CD4-positive, alpha-beta T cell treated with Interleukin-15 for 1 hour (primary cell): ENCODE measurements at places on chromosomes 4 and X.
A peak's percentile ranks its signal among the peaks of the same experiment; 100 is the strongest.

GRCh38 chr4:25727711-25728493 lies 72.3 kb downstream of the SLC34A2 start:
- no peak for DNase-seq

GRCh38 chr4:168646001-168646768 lies 149.3 kb downstream of the PALLD start:
- no peak for DNase-seq

DNA sequence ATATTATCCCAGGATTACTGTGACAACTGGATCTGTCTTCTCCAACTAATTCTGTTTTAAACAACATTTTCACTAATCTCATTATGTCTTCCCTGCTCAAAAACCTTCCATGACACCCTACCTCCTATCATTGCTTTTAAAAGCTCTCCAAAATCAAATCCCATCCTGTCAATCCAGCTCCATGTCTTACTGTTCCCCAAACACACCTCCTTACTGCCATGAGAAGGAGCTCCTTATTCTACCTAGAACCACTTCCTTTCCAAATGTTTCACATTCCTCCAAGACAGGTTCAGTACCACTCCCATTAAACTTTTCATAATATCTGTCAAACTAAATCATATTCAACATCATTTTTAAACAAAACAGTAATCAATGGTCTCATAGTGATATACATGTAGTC lies 66.9 kb upstream of the WDR17 start:
- no peak for DNase-seq

GRCh38 chr4:171288816-171289432 lies 524.3 kb upstream of the GALNTL6 start:
- DNase-seq: no peak

DNA sequence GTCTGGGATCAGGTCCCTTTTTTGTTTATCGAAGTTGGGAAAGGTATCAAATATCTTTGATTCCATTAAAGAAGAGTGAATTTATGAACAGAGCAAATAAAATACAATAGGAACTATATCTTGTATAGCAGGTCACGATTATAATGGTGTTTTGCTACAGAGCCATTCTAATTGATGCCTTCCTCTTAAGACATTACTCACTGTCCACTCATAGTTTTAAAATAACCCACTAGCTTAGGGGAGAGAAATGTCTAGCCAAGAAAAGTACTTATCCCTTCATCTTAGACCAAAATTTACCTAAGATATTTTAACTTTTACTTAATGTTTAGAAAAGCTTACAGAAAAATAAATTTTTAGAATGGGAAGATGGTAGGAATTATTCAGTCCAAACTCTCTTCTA lies 112.0 kb upstream of the PABPC4L start:
- no peak for DNase-seq

- no peak for DNase-seq
These were observed 27.1 kb downstream of the FHIP1A start for GRCh38 chr4:151436093-151436518.

DNA sequence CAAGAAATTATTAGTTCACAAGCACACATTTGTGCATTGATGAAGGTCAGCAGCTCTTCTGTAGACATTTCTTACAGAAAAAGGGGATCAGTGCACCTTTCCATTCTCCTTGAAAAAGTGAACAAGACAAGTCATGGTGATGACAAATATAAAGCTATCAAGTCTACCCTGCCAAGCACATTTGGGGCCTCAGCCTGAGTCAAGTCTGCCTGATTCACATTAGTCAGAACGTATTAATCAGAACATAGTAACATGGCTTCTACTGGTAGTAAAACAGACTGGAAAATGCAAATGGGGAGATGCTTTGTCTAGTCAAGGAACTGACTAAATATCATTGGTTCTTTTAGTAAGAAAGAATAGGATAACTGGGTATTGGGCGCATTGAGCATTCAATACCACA lies 2305.1 kb downstream of the PCDH7 start:
- DNase-seq: no peak

DNA sequence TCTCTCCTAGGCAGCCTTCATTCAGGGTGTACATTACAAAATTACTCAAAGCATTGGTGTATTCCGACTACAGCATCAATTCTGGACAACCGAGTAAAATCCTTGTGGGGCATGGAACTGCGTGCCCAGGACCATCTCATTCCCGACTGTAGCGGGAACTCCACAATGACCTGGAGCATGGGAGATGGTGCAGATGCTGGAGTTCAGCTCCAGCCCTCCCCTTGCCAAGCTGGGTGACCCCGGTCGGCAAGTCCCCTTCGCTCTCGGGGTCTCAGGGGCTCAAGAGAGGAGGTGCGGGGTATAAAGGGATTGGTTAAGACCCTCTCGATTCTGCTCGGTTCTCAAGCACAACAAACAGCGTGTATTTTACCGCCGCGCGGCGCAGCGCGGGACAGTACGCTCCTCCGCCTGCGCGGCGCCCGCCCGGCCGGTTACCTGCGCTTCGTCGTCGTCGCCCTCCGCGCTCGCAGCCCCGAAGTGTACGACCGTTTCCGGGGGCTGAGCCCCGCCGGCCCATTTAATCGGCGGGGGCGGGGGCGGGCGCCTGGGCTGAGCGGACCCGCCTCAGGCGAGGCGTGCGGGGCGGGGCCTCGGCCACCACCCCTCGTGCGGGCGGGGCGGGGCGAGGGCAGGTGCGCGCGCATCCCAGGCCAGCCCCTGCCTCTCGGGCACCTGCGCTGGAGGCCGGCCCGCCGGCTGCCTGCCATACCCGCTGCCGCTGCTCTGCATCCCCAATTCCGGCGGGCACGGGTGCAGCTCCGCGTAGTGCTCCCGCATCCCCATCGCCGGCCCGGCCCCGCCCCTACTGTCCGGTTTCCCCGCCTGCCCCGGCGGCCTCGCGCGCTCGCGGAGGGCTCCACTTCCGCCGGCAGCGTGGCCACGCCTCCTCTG lies at the start of gene G6PD:
Gene G6PD, minus strand, starts transcription at position 493 of the 891 bp plus-strand sequence. CDS start 691 bp downstream, outside the sequence.
- DNase-seq: peak; percentile 85

GRCh38 chr4:99361268-99361898 lies 8.8 kb upstream of the ADH1C start:
- DNase-seq: no peak

DNA sequence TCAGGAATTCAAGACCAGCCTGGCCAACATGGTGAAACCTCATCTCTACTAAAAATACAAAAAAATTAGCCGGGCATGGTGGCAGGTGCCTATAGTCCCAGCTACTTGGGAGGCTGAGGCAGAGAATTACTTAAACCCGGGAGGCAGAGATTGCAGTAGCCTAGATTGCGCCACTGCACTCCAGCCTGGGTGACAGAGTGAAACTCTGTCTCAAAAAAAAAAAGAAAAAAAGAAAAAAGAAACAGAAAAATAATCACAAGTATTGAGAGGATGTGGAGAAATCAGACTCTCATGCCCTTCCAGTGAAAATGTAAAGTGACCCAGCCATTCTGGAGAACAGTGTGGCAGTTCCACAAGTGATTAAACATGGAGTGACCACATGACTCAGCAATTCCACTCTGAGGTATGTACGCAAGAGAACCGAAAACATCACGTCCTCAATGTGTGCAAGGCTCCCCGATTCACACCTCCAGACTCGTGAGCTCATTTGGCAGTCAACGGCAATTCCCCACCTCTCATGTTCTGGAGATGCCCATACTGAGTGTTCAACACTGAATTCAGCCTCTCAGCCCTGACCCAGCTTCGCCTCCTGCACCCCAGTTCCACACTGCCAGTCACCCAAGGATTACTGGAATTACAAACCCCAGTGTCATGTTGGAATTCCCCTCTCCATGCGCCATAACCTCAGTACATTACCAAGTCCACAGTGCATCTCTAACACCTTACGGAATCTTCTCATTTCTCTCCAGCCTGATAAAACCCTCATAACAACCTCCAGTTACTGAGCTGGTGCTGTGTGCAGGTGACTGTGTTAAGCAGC lies 21.1 kb downstream of the ACOX3 start:
- peak; percentile 39 for DNase-seq

GRCh38 chr4:2794486-2795299 lies 1.8 kb downstream of the SH3BP2 start:
- DNase-seq: peak; percentile 68

GRCh38 chr4:64000241-64000640 lies 409.0 kb downstream of the TECRL start:
- no peak for DNase-seq
